ENCODE measurements at places on chromosomes 12 and 14.

- DNase-seq = no peak
These were observed 48.5 kb upstream of the RIMBP2 start for GRCh38 chr12:130764475-130765185.

GRCh38 chr14:42523666-42524065, 917.0 kb downstream of the LRFN5 start:
- no peak for DNase-seq

GRCh38 chr12:29863665-29864064, 79.9 kb upstream of the TMTC1 start:
- DNase-seq = no peak

GRCh38 chr12:120955232-120955631, 23.1 kb upstream of the HNF1A start:
- DNase-seq = no peak

DNA sequence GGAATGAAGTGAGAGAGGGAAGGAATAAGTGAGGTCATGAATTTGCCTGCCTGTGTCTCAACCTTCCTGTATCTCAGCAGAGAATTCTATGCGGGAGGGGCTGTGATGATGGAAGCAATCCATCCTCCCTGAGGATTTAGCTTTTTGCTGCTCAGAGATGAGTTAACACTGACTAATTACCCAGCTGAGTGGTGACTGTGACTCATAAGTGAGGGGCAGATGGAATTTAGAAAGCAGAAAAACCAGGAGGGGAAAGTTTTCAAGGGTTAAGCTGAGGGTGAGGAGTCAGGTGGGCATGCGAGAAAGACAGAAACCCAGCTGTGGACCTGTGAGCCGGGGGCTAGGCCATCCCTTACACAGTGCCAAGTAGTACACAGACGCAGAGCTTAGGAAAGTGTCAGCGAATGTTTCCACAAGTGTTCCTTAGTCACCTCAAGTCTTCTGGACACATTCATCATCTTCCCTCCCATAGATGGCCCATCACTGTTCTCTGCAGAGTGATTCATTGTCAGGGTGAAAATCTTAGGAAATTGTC, 277.9 kb downstream of the IPO8 start:
- no peak for DNase-seq

GRCh38 chr14:93832665-93833064, 44.4 kb upstream of the PRIMA1 start:
- no peak for DNase-seq

GRCh38 chr12:15706010-15706676, 83.0 kb downstream of the EPS8 start:
- DNase-seq = no peak

DNA sequence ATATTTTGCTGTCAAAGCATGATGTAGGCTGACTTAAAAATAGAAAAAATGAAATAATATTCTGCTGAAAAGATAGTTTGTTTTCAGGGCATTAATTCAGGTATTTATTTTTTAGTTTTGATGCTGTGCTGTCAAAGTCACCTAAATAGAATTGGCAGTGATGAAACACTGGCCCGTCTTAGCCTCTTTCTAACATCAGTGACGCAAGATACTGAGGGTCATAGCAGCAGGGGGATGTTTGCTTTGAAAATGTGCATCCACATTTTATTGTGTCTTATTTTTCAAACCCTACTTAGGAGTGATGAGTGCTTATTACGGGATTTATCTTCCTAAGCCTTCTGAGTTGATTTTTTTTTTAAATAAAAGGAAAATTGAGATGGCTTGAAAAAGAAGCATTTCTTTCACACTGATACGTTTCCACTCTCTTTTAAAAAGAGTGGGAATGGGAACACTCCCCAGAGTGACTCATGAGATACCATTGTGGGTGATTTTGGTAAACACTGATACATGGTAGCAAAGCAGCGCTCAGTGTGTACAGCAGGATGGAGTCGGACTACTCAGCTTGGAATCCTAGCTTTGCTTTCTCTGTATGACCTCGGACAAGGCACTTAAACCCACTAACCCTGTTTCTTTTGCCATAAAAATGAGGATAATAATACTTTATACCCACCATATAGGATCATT, 290.8 kb downstream of the ERC1 start:
- DNase-seq = no peak

DNA sequence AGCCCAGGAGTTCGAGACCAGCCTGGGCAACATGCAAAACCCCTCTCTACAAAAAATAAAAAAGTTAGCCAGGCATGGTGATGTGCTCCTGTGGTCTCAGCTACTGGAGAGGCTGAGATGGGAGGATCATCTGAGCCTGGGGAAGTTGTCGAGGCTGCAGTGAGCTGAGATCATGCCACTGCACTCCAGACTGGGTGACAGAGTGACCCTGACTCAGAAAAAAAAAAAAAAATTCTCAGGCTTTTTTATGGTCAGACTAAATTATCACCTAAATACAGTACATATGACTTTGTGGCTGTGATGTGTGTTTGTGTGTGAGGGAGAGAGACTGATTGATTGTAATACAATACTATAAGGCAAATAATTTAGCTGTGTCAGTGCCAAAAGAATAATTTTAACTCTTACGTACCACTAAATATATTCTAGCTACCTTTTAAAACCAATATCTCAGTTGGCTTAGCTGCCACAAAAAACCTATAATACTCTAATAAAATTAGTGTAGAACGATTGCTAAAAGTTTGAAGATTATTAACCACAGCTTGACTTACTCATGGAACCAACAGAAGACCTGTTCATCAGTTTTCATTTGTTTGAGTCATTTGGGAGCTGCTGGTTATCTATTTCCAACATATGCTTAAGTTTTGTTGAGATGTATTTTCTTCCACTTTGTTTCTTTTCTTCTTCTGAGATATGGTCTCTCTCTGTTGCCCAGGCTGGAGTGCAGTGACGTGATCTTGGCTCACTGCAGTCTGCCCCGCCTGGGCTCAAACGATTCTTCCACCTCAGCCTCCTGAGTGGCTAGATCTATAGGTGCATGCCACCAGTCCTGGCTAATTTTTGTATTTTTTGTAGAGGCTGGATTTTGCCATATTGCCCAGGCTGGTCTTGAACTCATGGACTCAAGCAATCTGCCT, 58.0 kb downstream of the DIP2B start:
- DNase-seq = no peak

- DNase-seq = peak; percentile 41
These were observed 75.1 kb downstream of the IRF2BPL start for GRCh38 chr14:76953311-76953945.

GRCh38 chr12:4215229-4216186, 58.1 kb upstream of the CCND2 start:
- peak; percentile 4 for DNase-seq

Measured in CD8-positive, alpha-beta memory T cell (primary cell).